ENCODE measurements at places on chromosomes 13 and 19.

GRCh38 chr19:29514525-29515232, 11.1 kb upstream of the VSTM2B start:
- DNase-seq, result no peak

DNA sequence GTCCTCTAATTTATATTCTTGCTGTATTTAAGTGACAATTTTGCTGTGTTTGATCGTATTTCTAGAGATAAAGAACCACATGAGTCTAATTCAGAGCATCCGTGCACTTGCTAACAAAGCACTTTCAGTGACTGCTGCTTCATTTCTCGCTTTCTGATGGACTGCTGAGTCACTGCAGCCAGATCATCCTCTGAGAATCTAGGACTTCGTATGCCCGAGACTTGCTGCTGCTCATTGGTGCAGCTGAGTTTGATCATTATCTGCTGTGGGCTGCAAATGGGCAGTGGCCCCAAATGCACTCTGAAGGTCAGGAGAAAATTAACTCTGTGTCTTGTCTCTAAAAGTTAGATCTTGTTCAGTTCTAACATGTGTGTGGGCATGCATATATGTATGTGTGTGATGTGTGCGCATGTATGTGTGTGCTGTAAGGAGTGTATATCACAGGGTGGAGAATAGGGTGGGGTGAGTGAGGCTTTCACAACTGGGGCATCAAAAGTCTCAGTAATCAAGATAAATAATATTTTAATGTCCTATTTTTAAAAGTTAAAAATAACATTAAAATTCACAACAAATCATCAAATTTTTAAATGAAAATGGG, 342.6 kb downstream of the MTUS2 start:
- DNase-seq, result no peak

DNA sequence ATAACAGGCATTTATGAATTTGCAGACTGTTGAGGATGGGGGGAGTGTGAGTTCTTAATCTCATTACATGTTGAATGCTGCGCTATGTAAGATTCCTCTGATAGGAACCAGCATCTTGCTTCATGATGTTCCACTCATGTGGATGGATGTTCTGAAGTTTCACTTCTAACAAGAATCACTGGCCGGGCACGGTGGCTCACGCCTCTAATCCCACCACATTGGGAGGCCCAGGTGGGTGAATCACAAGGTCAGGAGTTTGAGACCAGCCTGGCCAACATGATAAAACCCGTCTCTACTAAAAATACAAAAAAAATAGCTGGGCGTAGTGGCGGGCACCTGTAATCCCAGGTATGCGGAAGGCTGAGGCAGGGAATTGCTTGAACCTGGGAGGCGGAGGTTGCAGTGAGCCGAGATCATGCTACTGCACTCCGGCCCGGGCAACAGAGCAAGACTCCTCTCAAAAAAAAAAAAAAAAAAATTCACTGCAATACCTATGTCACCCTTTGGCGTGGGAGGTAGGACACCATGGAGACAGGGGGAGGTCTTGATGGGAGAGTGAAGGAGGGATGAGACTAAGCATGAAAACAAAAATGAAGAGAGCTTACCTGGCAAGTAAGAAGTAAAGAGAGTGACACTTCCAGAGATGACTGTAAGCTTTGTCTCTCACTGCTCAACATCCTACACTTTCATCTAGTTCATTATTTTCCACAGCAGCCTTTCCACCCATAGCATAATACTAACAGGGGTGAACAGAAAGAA, 133.0 kb downstream of the DCT start:
- no peak for DNase-seq

- no peak for DNase-seq
Measured at GRCh38 chr19:7833225-7834099, 3.4 kb downstream of the EVI5L start.

DNA sequence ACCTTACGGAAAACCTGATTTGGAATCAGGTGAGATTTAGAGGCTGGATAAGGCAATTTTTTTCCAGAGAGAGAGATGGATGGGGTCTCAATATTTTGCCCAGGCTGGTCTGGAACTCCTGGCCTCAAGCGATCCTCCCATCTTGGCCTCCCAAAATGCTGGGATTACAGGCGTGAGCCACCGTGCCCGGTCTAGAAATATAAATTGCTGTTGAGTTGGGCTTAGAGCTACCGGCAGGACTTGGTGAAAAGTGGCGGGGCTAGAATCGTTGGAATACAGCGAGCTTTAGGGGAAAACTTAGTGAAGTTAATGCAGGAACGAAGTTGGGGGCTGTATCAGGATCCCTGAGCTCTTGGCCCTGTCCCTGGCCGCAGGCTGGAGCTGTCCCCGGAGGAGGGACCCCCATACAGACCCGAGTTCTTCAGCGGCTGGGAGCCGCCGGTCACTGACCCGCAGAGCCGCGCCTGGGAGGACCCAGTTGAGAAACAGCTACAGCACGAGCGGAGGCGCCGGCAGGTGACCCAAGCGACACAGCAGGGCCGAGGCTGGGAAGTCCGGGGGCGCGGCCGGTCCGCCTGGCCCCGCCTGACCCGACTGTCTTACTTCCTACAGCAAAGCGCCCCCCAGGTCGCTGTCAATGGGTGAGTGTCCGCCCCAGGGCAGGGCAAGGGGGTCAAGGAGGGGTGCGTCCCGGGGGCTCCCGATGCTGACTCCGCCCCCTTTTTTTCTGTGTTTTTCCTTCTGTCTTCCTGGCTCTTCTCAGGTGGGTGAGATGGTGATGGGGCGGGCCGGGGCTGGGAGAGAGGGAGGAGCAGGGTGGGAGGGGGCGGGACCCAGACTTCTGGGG, 7.6 kb downstream of the EPS8L1 start:
- no peak for DNase-seq

- DNase-seq, result no peak
Measured at GRCh38 chr13:110985541-110985940, 70.7 kb upstream of the ANKRD10 start.

GRCh38 chr13:100547791-100548201, 40.8 kb downstream of the GGACT start:
- DNase-seq, result no peak

DNA sequence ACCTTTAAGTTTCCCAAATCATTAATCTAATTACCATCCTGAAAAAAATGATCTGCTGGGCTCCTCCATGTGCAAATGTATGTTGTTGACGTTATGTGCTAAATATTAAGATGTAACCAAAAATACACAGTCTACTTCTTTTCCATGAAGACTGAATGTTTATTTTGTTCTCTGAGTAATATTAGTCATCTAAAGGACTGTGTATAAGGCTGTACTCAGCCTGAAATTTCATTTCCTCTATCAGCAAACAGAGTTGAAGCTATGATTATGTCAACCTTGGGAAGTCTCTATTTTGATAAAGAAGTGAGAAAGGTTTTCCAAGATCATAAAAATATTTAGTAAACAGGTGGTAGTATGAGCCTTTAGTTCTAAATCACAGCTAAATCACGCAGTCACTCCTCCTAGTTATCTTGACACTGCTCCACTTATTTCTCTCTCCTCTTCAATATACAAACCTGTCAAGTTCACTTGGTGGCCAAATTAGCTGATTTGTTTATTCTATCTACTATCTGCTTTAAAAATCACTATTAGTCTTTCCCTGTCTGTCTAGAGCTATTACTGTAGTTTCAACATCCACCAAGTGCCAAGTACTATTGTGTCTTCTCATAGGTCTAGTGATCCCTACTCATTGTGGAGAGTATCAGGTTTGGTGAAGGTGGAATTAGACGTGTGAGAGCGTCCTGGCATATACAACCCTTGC, 211.7 kb upstream of the STARD13 start:
- DNase-seq, result no peak

DNA sequence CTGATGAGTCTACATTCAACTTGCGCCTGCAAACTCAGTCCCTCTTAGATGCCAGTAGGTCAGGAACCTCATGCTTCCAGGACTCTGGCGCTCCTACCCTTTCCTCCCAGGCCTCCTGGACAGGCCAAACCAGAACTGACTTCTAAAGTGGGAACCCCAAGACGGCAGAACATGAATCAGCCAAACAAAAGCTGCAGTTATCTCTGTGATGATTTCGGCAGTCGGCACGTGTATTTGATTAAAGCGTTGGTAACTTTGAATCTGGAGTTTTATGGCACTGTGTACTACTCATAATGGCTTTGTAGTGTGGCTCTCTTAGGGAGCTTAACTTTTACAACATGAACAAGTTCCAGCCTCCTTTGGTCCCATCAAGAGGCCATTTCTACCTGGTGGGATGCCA, 13.7 kb downstream of the ACTN4 start:
- no peak for DNase-seq

DNA sequence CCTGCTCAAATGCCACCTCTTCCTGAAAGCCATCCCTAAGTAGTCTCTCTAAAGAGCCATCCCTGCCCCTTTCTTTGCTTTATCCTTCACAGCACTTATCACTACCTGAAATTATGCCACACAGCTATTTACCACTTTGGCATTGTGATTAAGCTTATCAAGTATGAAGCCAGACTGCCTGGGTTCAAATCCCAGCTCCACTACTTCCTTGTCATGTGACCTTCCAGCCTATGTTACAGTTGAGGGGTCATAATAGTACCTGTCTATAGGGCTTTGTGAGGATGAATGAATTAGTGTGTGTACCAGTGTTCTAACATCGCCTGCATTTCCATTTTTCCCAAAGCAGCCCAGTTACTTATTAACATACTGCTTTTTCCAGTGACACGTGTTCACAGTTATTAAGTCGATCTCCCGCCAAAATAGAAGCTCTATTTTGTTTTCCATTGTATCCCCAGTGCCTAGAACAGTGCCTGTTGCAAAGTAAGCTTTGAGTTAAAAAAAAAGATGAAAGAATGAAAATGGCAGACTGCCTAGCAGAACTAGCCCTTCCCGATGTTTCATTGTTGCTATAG, 32.8 kb downstream of the ZSWIM9 start:
- DNase-seq, result no peak

DNA sequence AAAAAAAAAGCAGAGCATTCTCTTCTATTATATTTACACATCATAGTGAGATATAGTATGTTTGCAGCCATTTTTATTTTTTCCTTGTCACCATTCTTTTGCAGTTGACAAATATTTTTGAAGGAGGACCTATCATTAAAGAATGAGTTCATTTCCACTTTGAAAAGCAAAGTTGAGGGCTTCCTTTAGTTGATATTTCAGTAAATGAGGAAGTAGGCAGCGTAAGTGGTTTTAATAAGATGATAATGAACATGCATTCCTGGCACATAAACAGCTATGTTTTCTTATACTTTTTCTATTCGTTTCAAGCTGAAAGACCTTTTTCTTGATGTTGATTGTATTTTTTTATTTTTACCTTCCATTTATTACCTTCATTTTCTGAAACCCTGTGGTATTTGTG, 66.2 kb downstream of the ZMYM2 start:
- DNase-seq, result no peak

- no peak for DNase-seq
Measured at GRCh38 chr13:101707659-101708058, 255.2 kb downstream of the ITGBL1 start.

GRCh38 chr19:18440415-18440877, 2.5 kb upstream of the ISYNA1 start:
- no peak for DNase-seq

GRCh38 chr13:40478775-40479174, 187.7 kb downstream of the FOXO1 start:
- no peak for DNase-seq

DNA sequence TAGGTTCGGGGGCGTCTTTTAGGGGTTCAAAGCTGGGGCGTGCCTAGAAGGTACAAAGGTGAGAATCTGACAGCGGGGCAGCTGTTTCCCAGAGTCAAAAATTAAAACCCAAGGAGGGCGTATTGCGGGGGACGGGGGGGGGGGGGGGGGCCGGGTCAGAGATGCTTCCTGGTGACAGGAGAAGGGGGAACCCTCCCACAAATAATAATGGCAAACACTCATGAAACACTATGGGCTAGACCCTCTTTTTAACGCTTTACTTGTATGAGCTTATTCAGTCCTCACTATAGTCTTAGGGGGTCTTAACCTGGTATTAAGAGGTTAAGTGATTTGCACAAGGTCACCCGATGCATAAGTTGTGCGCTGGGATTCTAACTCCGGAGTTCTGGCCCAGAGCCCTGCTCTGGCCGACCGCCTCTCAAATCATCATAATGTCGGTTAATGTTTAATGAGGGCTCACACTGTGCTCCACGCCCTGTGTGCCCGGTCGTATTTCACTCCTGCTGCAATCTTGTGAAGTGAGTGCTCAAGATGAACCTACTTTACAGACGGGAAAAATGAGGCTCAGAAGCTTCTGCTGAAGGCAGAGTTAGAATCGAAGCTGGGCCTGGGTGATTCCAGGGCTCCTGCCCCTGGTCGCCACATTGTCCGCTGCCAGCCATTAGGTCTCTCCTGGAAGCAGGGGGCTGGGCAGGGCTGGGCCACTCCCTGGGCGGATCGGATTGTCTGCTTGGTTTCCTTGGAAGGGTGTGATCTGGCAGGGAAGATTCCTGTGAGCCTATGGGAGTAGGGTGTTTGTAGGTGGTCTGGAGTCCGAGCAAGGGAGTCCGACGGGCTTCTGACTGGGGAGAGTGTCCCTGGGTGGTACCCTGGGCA, 964 bp downstream of the PAK4 start:
- DNase-seq, result no peak

- DNase-seq, result no peak
Measured at GRCh38 chr19:34135821-34136611, 36.3 kb upstream of the LSM14A start.

GRCh38 chr19:42284591-42285341, 15.7 kb downstream of the CIC start:
- DNase-seq, result no peak

- no peak for DNase-seq
Measured at GRCh38 chr13:112732679-112733078, 42.8 kb downstream of the ATP11A start.

DNA sequence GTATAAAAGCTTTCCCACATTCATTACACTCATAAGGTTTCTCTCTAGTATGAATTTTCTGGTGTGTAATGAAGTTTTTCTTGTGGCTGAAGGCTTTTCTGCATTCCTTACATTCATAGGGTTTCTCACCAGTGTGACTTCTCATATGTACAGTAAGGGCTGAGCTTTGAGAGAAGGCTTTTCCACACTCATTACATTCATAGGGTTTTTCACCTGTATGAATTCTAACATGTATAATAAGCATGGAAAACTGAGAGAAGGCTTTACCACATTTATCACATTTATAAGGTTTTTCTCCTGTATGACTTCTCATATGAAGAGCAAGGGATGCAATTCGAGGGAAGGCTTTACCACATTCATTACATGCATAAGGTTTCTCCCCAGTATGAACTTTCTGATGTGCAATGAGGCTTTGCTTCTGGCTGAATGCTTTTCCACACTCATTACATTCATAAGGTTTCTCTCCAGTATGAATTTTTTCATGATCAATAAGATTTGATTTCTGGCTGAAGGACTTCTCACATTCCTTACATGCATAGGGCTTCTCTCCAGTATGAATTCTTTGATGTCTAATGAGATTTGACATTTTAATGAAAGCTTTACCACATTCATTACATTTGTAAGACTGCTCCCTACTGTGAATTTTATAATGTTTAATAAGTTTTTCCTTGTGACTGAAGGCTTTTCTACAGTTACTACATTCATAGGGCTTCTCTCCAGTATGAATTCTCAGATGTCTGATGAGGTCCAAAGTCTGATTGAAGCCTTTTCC, 42.6 kb downstream of the ZNF527 start:
- DNase-seq, result no peak

GRCh38 chr19:47660435-47660832, 51.5 kb downstream of the BICRA start:
- DNase-seq, result no peak

- no peak for DNase-seq
Measured at GRCh38 chr19:51094696-51095279, 12.1 kb upstream of the KLK14 start.

- DNase-seq, result no peak
Measured at GRCh38 chr19:45173816-45174215, 4.2 kb downstream of the TRAPPC6A start.

- no peak for DNase-seq
Measured at GRCh38 chr13:46603165-46603603, 50.2 kb downstream of the LRCH1 start.
